ENCODE measurements at places on chromosomes 4 and X.
A peak's percentile ranks its signal among the peaks of the same experiment; 100 is the strongest.

DNA sequence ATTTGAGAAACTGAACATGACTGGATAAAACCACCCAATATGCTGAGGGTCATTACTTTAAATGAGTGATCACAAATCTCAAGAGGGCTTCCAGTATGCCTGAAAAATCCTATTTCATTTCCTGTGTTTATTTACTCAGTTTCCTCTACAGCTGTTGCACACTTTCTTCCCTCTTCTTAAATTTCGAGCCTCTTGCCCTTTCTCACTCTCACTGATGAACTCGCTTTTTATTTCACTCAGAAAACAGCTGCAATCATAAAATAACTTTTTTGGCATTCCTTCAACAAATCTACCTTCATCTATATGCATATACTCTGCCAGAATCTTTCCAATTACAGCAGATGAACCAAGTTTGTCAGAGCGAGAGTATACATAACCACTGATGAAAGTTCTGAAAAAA lies 101.3 kb downstream of the EIF4E start:
- H3K27ac ChIP-seq = no peak overlapping the region
- DNase-seq = no peak
- peaks cover 3% of the 10 kb centered on the region for H3K4me1 ChIP-seq
- peaks cover 3% of the 10 kb centered on the region for H3K27me3 ChIP-seq
- no peaks in the 10 kb centered on the region for H3K36me3 ChIP-seq

GRCh38 chr4:18938343-18939099 lies 917.0 kb upstream of the LCORL start:
- no peaks in the 10 kb centered on the region for H3K4me1 ChIP-seq
- H3K4me3 ChIP-seq = no peak overlapping the region
- DNase-seq = no peak
- no peak overlapping the region for H3K27ac ChIP-seq
- no peaks in the 10 kb centered on the region for H3K36me3 ChIP-seq
- H3K27me3 ChIP-seq = no peaks in the 10 kb centered on the region

DNA sequence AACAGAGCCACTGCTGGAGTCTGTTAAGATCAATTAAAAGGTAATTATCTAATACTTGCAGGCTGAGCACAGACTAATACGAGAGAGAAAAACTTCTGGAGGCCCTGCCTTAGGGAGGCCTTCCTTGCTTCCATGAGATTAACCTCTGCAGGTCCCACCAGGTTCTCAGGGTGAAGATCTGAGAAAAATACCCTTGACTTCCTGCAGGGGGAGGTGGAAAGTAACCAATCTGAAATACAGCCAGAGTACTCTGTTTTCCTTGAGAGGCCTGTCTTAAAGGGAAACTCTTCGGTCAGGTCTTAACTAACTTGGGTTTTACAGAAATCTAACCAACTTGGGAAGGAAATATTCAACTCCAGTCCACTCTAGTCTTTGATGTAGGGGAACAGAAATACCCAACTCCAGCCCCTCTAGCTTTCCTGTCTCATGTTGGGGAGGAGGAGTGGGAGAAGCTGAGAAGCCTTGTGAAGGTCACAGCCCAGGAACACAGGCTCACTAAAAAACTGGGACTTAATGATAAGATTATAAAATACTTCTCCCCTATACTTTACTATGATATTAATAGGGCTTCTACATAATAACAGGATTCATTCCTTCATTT lies 77.1 kb downstream of the TBCK start:
- H3K27me3 ChIP-seq = no peaks in the 10 kb centered on the region
- H3K4me1 ChIP-seq = no peaks in the 10 kb centered on the region
- no peak overlapping the region for H3K4me3 ChIP-seq
- DNase-seq = no peak
- no peak overlapping the region for H3K27ac ChIP-seq
- H3K36me3 ChIP-seq = peaks cover 21% of the 10 kb centered on the region

DNA sequence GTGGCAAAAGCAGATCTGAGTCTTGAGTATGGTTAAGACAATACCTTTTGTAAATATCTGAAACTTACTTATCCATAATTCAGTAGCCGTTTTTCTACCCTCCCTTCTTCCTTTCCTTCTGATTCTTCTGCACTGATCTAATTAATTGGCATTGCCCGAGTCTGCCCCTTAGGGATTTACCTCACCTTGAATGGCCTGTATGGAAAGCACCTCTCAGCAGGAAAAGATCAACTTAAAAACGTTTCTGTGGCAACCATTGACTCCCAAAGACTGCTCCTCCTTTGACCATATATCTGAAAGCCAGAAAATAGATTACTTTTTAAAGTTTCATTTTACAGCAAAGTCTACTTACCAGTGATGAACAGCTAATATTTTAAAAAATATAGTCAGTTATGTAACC lies 496.5 kb upstream of the LCORL start:
- no peaks in the 10 kb centered on the region for H3K4me1 ChIP-seq
- no peak overlapping the region for H3K27ac ChIP-seq
- no peaks in the 10 kb centered on the region for H3K27me3 ChIP-seq
- no peak overlapping the region for H3K4me3 ChIP-seq

DNA sequence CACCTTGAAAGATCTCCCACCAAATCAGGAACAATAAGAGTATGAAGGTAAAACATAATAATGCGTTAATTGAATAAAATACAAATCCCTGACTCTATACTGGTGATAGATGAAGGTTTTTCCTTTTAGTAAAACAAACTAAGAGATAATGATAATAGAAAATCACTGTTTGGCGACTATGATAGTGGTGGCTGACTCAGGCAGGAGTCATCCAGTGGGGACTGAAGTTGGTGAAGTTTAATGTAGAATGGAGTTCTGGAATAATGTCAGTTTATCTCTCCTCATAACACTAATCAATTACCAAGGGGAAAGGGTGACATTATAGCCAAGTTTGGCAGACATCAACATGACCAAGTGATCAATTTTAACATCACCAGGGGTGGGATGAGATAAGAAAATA lies 21.3 kb downstream of the ABCG2 start:
- no peak overlapping the region for H3K27ac ChIP-seq
- no peak overlapping the region for H3K4me3 ChIP-seq
- no peaks in the 10 kb centered on the region for H3K4me1 ChIP-seq

DNA sequence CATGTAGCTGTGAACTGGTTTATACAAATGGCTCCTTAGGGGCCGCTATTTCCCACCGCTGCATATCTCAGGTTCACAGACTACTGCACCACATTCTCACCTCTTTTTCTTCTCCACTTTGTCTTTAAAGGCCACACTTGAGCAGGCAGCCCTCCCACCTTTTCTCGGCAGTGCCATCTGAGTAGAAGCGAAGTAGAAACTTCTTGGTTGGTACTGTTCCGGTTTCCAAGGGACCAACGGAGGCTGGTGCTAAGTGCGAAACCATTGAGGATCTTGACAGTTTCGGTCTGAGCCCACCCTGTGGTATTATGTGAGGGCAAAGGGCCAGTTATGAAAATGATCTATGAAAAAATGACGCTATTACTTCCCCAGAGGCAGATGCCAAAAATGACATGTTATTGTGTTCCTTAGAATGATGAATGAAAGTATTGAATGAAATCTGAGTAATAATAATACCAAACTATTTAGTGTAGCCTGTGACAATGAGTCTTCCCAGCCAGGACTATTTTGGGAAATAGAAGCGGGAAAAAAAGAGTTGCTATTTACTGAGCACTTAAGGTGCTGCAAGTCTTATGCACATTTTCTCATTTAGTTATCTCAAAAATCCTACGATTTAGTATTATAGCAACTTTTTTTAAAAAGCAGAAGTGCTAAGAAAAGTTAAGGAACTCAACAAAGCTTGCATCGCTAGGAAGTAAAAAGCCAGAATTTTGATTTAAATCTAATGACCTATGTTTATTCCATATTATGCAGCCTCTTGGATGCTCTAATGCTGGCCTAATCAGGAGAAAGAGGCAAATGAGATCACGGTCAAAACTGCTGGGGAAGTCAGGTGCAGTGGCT lies 29.6 kb upstream of the CHRNA9 start:
- H3K4me1 ChIP-seq = peaks cover 93% of the 10 kb centered on the region
- H3K27me3 ChIP-seq = no peaks in the 10 kb centered on the region
- peak; percentile 70 for DNase-seq
- peak overlapping the region; percentile 61 for H3K4me3 ChIP-seq
- peak overlapping the region; percentile 84 for H3K27ac ChIP-seq
- H3K36me3 ChIP-seq = peaks cover 8% of the 10 kb centered on the region

- peak overlapping the region; percentile 62 for H3K4me3 ChIP-seq
- no peak for DNase-seq
- peaks cover 31% of the 10 kb centered on the region for H3K4me1 ChIP-seq
- no peaks in the 10 kb centered on the region for H3K27me3 ChIP-seq
Measured at GRCh38 chr4:2290488-2290887, 28.6 kb upstream of the MXD4 start.

DNA sequence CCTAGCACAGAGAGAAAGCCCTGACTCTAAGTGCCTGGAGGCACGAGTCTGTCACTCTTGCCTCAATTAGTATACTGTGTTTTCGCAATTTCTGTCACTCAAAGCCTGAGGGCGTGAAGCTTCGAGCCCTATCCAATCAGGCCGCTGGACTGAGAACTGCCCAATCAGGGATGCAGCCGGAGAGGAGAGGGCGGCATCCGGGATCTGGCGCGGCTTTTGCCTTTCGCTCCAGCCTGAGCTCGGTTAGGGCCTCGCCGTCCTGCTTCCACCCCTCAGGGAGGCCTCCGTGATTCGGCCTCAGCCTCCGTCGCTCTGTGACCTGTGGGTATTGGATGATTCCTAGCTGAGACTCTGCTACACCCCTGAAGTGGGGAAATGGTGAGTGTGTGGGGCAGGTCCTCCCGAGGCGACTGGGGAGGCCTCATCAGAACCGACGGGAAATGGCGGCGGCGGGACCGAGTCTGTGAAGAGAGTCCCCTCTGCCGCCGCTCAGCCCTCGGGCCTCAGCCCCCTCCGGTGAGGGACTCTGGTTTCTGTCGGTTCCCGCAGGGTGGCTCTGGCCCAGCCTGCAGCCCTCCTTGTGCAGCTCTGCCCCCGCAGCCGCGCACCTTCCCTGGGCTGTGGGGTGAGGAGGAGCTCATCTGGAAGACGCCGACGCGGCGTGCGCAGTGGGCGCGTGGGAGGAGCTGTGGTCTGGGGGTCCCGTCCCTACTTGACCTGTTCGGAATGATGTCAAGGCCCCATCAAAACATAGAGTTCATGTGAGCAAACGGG lies 48.5 kb downstream of the ZNF141 start:
- H3K4me3 ChIP-seq = no peak overlapping the region
- H3K27ac ChIP-seq = no peak overlapping the region
- H3K27me3 ChIP-seq = no peaks in the 10 kb centered on the region
- peaks cover 43% of the 10 kb centered on the region for H3K36me3 ChIP-seq

DNA sequence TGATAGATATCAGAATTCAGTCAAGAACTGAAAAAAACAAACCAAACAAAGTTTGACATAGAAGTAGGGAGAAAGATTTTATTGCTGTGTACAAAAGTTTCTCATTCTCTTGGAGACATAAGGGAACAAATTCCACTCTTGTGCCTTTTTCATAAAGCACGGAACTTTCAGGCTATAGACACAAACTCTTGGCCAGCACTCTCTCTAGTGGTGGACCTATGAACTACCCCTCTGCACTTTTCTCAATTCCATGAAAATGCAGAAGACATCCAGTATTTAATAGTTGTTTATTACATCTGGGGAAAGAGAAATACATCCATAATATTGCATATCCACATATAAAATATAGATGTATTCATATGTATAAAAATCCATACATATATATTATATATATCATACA lies 291.6 kb upstream of the HS3ST1 start:
- peaks cover 5% of the 10 kb centered on the region for H3K27me3 ChIP-seq
- no peaks in the 10 kb centered on the region for H3K4me1 ChIP-seq
- H3K4me3 ChIP-seq = no peak overlapping the region
- no peak for DNase-seq

DNA sequence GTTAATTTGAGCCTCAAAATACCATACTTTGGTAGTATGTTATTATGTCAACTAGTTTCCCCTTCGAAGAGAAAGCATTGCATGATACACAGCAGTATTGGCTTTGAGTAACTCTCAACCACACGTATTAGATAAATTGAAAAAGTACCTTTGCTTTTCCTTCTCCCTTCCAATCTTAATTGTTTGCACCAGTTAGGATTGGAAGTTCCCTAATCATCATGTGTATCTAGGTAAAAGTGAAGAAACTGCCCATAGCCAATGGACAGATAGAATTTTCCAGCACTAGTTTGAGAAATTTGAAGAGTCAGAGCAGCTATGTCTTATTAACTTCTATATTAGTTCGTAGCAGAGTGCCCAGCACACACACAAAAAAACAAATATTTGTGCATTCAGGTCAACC lies 241.3 kb downstream of the COX7B2 start:
- H3K36me3 ChIP-seq = no peaks in the 10 kb centered on the region
- H3K27ac ChIP-seq = no peak overlapping the region
- no peak for DNase-seq
- H3K4me1 ChIP-seq = no peaks in the 10 kb centered on the region

- no peak overlapping the region for H3K27ac ChIP-seq
- H3K4me3 ChIP-seq = no peak overlapping the region
- no peak for DNase-seq
- H3K36me3 ChIP-seq = no peaks in the 10 kb centered on the region
- no peaks in the 10 kb centered on the region for H3K4me1 ChIP-seq
- H3K27me3 ChIP-seq = peaks cover 3% of the 10 kb centered on the region
Measured at GRCh38 chr4:127698789-127699200, 31.4 kb upstream of the SLC25A31 start.

- no peaks in the 10 kb centered on the region for H3K27me3 ChIP-seq
- no peaks in the 10 kb centered on the region for H3K4me1 ChIP-seq
- no peaks in the 10 kb centered on the region for H3K36me3 ChIP-seq
- H3K27ac ChIP-seq = no peak overlapping the region
Measured at GRCh38 chr4:152176627-152177214, 359.2 kb downstream of the FBXW7 start.

- no peaks in the 10 kb centered on the region for H3K27me3 ChIP-seq
- peaks cover 6% of the 10 kb centered on the region for H3K4me1 ChIP-seq
- no peak overlapping the region for H3K4me3 ChIP-seq
- DNase-seq = no peak
Measured at GRCh38 chrX:39133971-39134370, 332.7 kb downstream of the MID1IP1 start.

DNA sequence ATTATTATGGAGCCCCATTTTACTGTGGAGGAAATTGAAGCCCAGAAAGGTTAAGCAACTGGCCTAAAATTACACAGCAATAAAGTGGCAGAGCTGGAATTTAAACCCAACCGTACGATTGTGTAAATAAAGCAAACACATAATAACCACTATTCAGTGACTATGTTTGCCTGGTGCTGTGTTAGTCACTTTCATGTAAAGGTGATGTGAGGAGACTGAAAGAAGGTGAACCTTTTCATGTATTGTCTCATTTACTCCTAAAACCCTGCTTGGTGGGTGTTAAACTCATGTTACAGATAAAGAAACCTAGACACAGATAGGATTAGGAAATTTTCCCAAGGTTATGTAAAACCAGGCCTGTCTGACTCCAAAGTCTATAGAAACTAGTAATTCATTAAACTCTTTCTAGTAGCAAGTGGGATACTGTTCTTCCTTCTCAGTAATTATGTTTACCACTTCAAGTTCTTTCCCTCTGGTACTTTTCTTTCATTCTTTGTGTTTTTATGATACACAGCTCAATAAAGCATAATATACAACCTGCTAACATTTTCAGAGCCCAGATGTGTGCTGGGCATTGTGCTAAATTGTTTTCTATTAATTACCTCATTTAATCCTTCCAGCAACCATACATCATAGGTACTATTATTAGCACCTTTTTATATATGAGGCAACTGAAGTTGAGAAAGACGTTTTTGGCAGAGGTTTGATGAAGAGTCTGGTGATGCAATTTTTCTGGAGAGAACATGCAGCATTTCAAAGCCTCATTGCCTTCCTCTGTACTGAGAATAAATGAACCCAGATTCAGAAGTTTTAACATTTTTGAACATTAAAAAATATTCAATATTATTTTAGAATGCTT lies 202.7 kb downstream of the SPRY1 start:
- H3K36me3 ChIP-seq = no peaks in the 10 kb centered on the region
- H3K4me1 ChIP-seq = peaks cover 41% of the 10 kb centered on the region
- H3K27me3 ChIP-seq = no peaks in the 10 kb centered on the region
- H3K4me3 ChIP-seq = no peak overlapping the region

- no peaks in the 10 kb centered on the region for H3K36me3 ChIP-seq
- no peaks in the 10 kb centered on the region for H3K27me3 ChIP-seq
- H3K4me1 ChIP-seq = no peaks in the 10 kb centered on the region
- no peak for DNase-seq
Measured at GRCh38 chr4:95325665-95326064, 223.1 kb downstream of the UNC5C start.

Data from activated naive CD8-positive, alpha-beta T cell treated with anti-CD3 and anti-CD28 coated beads, Interleukin-2, amount 50 U/mL, for 24 hours (primary cell).